Hematopoietic multipotent progenitor cell treated with erythropoietin and hydrocortisone succinate and interleukin-3 and kit ligand, for 8 days (in vitro differentiated cells): ENCODE measurements at places on chromosomes 7 and 10.
A peak's percentile ranks its signal among the peaks of the same experiment; 100 is the strongest.

- DNase-seq = no peak
These were observed 222.2 kb downstream of the ADRA2A start for GRCh38 chr10:111299037-111299436.

- DNase-seq = no peak
These were observed 98.9 kb upstream of the KIF5B start for GRCh38 chr10:32155075-32155516.

- no peak for DNase-seq
These were observed 78.6 kb upstream of the MPP7 start for GRCh38 chr10:28381466-28381865.

DNA sequence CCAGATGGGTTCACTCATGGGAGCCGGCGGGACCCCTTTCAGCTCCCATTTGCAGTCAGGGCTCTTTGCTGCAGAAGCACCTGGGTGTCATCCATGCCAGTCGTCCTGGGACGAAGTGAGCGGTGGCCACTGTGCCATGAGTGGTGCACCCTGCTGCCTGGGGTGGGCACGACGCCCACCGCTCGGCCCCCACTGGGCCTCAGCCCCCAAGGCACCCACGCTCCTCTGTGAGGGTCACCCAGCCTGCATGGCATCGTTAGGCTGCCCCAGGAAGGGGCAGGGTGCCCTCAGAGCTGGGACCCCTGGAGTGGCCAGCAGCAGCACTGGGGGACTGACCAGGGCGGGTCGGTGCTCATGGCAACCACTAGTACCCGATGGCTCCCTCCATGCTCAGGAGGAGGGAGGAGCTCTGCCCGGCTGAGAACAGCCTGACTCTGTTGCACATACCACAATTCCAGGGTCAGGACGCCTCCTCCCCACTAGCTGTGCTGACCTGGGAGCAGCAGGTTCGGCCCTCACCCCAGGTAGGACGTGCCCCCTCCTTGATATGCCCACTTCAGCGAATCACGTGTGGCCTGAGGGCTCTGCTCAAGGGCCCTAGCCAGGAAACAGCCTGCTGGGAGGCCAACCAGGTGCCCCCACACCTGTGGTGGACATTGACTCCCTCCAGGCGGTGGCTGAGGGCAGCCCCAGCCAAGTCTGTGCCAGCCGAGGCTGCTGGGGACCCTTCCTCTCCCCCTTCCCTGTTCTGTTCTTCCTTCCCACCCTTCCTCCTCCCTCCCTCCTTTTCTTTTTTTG is 28.5 kb upstream of the CFAP46 start:
- no peak for DNase-seq

GRCh38 chr10:14425034-14425433 is 94.3 kb upstream of the FRMD4A start:
- DNase-seq = no peak

DNA sequence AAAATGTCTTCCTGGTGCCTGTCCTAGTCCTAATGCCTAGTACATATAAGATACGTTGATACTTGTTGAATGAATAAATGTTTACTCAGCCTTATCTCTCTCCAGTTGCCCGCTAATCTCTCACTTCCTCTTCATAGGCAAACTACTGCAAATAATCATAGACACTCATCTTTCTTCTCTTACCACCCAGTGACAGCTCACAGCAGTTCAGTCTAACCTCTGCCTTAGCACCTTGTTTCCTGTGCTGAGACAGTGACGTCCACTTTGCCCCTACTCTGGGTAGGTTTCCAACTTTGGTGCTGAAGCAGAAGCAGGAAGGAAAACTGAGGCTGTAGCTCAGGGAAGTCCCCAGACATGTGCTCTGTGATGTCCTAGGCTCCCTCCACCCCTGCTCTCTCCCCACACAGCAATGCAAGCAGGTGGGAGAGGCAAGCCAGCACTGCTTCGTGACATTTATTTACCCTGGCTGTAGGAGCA is 45.5 kb upstream of the RHOBTB1 start:
- DNase-seq = peak; percentile 7

GRCh38 chr10:80501381-80501912 is 36.3 kb upstream of the SH2D4B start:
- no peak for DNase-seq

DNA sequence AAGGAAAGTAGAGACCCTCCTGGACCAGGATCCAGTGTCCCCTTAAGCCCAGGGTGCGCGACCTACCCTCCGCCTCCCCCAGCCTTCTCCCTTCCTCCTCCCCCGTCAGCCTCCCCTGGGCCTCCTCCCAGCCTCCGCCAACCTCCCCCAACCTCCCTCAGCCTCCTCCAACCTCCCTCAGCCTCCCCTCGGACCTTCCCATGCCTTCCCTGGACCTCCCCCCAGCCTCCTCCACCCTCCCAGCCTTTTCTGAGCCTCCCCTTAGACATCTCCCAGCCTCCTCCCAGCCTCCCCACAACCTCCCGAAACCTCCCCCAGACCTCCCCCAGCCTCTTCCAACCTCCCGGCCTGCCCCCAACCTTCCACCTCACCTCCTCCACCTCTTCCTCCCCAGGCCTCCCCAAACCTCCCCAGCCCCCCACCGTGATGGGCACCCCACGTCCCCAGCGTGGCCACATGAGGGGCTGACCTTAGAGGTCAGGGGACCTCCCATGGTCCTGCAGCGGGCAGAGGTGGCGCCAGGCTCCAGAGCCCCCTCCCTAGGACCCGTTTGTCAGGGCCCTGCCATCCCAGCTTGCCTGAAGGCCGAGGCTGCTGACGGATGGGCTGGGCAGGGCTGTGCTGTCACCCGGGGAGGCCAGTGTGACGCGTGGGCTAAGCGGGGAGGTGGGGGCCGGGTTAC is 18.8 kb downstream of the FAM20C start:
- DNase-seq = no peak

DNA sequence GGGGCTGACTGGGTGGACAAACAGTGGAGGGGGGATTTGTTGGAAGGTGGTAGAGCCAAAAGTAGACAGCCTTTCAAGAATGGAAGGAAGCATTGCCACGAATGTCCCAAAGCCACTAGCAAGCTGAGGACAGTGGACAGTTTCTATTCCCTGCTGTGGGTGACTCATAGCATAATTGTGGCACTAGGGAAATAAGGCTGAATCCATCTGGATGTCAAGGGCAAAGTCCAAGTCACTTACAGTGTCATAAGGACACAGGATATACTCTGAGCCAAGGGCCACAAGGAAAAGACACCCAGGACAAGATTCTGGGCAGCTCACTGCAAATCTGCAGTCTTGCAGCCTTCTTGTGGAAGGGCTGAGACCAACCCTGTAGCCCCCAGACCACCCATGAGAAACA is 79.7 kb downstream of the FRMPD2 start:
- DNase-seq = no peak

DNA sequence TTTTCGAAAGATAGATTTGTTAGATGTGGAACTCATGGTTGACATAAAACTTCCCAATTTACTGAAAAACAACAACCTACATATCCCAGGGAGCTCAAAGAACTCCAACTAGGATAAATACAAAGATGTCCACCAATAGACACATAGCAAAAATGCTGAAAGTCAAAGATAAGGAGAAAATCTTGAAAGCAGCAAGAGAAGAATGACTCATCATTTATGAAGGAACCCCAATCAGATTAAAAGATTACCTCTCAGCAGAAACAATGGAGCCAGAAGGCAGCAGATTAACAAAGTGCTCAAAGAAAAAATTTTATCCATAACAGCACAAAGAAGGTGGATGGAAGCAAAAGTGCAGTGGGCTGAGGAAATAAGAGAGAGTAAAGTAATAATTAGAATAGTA is 908.6 kb downstream of the SORCS3 start:
- DNase-seq = no peak

GRCh38 chr10:5038733-5039132 is 35.1 kb upstream of the AKR1C2 start:
- DNase-seq = no peak

DNA sequence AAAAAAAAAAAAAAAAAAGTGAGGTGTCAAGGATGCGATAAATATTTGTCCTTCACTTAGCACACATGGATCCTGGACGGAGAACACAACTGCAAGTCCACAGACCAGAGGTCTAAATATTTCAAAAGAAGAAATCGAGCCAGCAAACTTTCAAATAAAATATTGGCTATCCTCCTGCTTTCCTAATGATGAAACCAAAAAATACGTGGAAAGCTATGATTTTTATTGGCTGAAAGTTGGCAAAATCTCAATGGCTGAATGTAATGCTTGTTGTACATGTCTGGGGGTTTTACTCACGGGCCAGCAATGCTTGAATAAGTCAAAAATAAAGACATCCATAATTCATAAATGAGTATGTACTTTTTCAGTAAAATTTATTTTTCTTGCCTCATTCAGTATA is 19.0 kb upstream of the MGMT start:
- no peak for DNase-seq
